ENCODE measurements at places on chromosomes 4 and X.

DNA sequence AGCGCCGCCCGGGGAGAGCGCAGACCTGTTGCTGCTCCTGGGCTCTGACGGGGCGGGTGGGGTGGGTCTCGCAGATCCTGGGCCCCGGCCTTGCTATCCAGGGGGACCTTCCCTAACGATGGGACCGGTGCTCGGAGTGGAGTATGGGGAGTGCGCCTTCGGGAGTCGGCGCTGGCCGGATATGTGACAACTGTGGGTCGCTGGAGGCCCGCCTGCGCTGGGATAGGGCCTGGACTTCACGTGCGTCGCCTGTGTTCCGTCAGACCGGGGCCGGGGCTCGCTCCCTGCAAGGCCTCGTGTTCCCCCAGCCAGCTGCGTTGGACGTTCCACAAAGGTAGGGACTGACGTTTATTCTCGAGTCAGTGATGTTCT, 1.3 kb downstream of the TBL1X start:
- peak; percentile 13 for DNase-seq

DNA sequence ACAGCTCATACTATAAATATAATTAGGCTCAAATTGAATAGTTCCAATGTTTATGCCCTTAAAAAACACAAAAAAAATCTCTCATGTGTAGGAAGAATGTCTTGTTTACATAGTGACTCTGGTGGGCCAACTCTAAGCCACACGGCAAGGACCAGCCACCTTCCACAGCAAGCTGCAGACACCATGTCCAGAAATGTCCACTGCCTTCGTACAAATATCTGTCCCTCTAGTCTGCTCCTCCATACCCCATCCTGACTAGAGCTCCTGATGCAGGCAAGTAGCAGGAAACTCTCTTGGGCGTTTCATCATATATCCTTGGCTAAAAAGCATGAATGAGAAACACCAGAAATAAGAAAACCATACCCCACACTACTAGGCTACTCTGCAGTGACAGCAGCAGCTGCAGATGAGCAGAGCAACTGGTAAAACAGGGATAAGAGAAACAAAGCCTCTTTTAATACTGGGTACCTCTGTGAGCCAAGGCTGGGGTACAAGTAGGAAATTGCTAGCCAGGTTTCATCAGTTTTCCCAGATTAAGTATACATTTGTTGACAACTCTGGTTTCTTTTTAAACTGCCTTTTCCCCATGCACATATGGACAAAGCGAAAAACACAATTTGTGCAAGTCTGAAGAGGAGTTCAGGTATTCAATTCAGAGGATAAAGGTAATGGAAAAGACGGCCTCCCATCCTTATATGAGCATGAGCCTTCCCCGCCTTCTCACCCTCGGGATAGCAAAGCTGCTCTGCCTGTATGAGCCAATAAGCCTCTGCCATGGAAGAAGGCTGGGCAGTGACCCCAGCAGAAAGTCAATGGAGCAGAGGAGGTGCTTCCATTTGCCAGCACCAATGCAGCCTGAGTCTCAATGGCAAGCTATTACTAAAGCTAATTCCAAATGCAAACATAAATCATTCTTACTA, 245.4 kb downstream of the DCLK2 start:
- DNase-seq: no peak

GRCh38 chrX:74450803-74451449, 29.6 kb downstream of the SLC16A2 start:
- DNase-seq: peak; percentile 90

DNA sequence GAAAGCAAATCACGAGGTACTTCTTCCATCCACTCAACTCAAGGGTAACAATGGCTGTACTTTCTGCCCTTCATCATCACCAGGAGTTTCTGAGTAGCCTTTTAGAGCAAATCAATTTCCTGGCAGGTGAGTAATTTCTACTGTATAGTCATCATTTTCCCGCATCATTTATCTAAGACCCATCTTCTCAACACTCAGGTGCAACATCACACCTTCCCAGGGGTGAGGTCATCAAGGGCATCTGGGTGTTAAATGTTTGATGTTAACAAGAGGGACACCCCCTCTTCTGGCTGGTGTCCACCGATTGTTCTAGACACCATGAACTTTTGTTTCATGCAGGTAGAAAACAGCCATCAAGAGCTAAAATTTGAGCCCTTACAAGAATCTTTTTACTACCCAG, 313.4 kb upstream of the MAGEB2 start:
- DNase-seq: no peak

GRCh38 chr4:91826186-91826585, 477.6 kb upstream of the GRID2 start:
- DNase-seq: peak; percentile 84

DNA sequence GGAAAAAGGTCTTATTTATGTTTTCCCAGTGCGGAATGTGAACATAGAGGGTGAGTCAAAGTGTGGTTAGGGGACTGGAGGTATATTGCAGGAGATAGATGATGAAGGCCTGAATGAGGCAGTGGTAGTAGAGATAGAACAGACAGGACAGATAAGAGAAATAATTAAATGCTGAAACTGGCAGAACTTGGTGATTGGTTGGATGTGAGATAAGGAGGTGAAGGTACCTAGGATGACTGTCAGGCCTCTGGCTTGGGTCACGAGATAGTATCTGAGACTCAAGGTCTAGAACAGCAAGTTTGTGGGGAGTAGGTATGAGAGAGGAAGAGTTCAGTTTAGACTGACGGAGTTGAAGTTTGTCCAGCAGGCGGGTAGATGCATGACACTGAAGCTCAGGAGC, 3.5 kb downstream of the MND1 start:
- no peak for DNase-seq

DNA sequence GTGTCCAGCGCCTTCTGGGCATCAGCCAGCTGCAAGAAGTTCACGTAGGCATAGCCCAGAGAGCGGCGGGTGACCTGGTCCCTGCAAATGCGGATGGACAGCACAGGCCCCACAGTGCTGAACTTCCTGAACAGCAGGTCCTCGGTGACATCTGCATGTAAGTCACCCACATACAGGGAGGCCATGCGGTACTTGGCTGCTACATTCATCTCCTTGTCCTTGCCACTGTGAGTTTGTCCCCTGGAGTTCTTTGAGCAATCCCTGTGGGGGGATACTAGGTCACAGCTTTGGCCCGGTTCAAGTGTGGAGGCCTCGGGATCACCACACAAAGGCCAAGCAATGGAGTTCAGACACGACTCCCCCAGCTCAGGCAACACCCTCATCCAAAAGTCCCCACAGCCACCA, 776 bp downstream of the PABPC4L start:
- no peak for DNase-seq

DNA sequence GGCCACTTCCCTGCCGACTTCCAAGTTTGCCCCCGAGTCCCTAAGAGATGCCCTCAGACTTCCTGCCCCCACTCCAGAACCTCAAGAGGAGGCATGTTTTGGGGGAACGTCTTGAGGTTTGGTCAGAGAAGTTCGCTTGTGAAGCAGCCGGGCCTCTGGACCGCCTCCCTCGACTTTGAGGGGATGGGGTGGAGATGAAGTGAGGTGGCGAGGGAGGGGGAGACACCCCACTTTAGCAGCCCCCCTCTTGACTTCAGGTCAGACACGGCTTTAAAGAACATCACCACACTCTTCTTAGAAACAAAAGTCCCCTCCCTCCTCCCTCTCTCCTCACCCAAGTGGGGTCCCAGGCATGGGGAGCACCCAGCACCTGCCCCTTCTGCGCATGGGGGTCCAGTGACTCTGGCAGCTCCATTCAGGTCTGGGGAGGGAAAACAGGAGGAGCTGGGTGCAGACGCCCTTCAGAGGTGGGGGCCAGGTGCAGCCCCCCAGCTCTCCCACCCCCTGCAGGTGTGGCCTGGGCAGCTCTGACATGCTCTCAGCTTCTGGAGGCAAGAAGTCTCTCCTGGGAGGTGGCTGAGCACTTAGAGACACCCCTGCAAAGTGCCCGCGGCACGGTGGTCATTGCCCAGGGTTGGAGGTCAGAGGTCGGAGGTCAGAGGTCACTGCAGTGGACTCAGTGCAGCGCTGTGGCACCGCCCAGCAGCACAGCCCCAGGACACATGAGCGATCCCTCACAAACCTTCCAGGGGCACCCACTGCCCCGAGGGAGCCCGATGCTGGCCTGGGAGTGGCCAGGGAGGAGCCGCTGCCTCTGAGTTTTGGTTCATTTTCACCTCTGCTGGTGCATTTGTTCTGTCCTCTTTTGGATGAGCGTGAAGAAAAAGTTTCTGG, 108.8 kb downstream of the CPZ start:
- DNase-seq: no peak

DNA sequence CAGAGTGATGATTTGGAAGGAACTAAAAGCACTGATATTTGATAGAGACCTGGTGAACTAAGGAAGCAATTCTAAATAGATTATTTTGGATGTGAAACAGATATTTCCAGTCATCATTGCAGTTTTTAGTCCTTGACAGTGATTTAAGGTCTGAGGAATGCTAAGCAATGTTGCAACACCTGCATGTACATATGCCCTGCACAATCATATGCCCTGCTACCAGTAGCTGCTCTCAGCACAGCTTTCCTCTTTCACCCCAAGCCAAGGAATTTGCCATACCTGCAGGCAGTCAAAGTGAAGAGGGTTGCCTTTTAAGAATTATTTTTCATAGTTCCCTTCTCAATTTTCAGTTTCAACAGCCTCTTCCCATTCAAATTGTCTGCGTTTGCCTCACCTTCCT, 8.7 kb upstream of the FAM47A start:
- peak; percentile 16 for DNase-seq

- peak; percentile 51 for DNase-seq
Measured at GRCh38 chr4:86043755-86044592, 315.9 kb downstream of the MAPK10 start.

DNA sequence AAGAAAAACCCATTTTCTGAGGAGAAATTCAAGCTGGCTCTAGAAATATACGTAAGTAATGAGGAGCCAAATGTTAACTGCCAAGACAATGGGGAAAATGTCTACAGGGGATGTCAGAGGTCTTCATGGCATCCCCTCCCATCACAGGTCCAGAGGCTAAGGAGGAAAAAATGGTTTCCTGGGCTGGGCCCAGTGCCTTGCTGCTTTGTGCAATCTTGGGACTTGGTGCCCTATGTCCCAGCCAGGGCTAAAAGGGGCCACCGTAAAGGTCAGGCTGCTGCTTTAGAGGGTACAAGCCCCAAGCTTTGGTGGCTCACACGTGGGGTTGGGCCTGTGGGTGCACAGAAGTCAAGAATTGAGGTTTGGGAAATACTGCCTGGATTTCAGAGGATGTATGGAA, 17.2 kb upstream of the IGFBP7 start:
- no peak for DNase-seq

DNA sequence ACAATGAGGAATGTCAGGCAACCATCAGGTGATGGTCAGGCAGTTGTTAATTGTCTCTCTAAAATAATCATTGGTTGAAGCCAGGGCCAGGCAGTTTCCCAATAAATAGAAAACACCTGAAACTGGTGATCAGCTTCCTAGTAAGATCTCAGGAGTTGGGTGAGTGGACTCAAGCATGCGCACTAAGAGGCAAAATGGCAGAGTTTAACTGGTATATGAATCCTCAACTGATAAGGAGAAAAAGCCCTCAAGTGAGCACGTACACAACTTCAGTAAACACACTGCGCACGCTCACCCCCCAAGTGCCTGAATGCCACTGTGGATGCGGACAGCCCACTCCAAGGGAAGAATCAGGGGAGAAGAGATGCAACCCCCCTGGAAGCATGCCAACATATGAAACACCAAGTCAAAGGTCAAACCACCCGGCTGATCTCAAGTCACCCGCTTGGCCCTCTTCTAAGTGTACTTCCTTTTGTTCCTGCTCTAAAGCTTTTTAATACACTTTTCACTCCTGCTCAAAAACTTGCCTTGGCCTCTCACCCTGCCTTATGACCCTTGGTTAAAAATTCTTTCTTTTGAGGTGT, 39.9 kb downstream of the LNX1 start:
- no peak for DNase-seq

- DNase-seq: peak; percentile 31
Measured at GRCh38 chr4:6986072-6986780, 56.9 kb upstream of the TADA2B start.

GRCh38 chr4:6322761-6323566, 53.3 kb downstream of the WFS1 start:
- no peak for DNase-seq

GRCh38 chr4:1792832-1793495, at the start of gene FGFR3:
Gene FGFR3, plus strand, starts transcription at chr4:1793293. Its CDS starts 642 bp downstream, at chr4:1793935.
- DNase-seq: peak; percentile 61

DNA sequence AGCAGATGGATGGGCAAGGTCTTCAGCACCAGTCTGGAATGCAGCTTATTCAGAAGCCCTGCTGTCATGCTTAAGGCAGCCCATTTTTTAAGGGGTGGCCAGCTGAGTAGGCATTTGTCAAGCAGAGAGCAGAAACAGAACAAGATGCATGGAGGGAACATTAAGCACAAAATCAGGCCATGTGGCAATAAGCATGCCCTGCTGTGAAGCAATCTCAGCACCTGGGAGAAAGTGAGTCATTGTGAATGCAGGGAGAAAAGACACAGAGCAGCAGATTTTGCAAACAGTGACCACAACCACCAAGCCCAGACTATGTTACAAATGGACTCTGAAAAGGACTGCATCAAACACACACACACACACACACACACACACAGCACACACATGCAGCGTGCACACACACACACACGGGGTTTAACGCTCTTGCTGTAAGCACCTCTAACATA, 94.1 kb upstream of the GALNT7 start:
- DNase-seq: peak; percentile 96

- no peak for DNase-seq
Measured at GRCh38 chr4:120062663-120063195, 3.9 kb downstream of the MAD2L1 start.
